ENCODE measurements at places on chromosomes 2 and 18.

GRCh38 chr2:17257189-17257909 lies 260.9 kb downstream of the RAD51AP2 start:
- DNase-seq, result no peak

- DNase-seq, result no peak
These were observed 318.1 kb downstream of the ZNF521 start for GRCh38 chr18:25033747-25034471.

- no peak for DNase-seq
These were observed 7.7 kb upstream of the POU3F3 start for GRCh38 chr2:104845946-104846785.

GRCh38 chr2:168198476-168199207 lies 48.8 kb downstream of the STK39 start:
- no peak for DNase-seq

GRCh38 chr2:19758658-19759057 lies 143.1 kb downstream of the TTC32 start:
- no peak for DNase-seq

- DNase-seq, result no peak
These were observed 2.1 kb upstream of the HAAO start for GRCh38 chr2:42794271-42795046.

- no peak for DNase-seq
These were observed 251.8 kb downstream of the LPIN1 start for GRCh38 chr2:11998218-11998617.

DNA sequence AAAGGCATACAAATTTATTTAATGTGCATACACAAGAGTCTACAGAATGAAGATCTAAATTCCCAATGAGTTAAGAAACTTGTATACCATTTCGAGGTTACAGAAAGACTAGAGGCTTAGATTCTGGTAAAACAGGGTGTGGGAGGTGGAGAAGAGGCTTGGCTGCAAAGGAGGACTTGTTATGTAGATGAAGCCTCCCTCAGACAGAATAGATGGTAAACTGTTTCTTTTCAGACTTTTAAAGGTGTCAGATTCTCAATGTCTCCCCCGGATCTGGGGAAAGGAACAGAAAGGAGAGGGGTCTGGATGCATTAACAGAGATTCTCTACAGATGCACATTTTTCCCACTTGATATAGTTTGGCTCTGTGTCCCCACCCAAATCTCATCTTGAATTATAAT lies 126.0 kb downstream of the ST6GAL2 start:
- no peak for DNase-seq

GRCh38 chr2:60100034-60100433 lies 453.4 kb downstream of the BCL11A start:
- no peak for DNase-seq

- no peak for DNase-seq
These were observed 138.9 kb upstream of the NABP1 start for GRCh38 chr2:191539068-191539467.

DNA sequence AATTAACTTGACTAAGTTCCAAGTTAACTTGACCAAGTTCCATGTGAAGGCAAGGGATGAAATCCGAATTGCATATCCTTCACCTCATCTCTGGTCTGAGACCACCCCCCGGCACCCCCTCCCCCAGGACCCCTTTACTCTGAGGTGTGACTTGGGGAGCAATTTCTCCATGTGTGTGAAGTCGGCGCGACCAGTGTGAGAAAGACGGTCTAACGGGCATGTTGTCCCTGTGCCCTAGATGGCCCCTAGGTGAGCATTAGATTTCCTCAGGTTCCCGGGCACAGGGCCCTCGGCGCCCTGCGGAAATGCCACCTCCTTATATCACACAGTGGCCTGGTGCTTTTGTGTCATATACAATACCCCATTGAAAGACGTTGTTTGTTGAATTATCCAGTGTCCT lies 137.1 kb downstream of the CTIF start:
- no peak for DNase-seq

GRCh38 chr18:49431165-49431962 lies 29.1 kb downstream of the DYM start:
- no peak for DNase-seq

DNA sequence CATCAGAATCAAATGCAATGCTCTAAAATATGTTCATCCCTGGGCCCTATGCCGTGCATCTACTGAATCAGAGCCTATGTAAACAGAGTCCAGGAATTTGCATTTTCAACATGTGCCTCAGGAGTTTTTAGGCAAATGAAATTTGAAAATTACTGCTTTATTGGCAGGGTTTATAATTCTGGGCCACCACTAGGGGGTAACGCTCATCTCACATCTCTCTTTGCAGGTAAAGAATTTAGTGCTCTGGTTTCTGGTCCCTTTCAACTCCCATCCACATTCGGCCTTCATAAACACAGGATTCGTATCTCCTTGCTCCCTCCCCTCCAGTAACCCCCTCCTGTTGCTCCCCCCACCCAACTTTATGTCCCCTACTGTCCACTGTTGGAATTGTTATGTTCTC lies 49.3 kb downstream of the LYPD6B start:
- DNase-seq, result no peak

DNA sequence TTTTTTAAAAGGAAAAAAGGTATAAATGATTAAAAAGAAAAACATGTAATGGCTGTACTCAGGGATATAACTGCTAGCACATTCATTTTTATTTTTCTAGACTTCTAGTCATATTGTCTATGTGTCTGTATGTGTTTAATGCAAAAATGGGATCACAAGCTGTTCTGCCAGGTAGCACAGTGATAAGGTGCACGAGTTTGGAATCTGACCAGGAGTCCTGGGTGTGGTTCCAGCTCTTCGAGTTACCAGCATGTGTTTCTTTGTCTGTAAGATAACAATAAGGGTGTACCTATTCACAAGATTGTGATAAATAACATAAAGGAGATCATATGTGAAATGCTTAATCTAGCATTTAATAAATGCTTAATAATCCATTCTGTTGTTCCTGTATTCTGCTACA lies 145.3 kb downstream of the PKP4 start:
- no peak for DNase-seq

- DNase-seq, result no peak
These were observed 709.2 kb upstream of the ID2 start for GRCh38 chr2:7972670-7973069.

GRCh38 chr2:68658266-68658665 lies 14.9 kb downstream of the PROKR1 start:
- DNase-seq, result no peak

DNA sequence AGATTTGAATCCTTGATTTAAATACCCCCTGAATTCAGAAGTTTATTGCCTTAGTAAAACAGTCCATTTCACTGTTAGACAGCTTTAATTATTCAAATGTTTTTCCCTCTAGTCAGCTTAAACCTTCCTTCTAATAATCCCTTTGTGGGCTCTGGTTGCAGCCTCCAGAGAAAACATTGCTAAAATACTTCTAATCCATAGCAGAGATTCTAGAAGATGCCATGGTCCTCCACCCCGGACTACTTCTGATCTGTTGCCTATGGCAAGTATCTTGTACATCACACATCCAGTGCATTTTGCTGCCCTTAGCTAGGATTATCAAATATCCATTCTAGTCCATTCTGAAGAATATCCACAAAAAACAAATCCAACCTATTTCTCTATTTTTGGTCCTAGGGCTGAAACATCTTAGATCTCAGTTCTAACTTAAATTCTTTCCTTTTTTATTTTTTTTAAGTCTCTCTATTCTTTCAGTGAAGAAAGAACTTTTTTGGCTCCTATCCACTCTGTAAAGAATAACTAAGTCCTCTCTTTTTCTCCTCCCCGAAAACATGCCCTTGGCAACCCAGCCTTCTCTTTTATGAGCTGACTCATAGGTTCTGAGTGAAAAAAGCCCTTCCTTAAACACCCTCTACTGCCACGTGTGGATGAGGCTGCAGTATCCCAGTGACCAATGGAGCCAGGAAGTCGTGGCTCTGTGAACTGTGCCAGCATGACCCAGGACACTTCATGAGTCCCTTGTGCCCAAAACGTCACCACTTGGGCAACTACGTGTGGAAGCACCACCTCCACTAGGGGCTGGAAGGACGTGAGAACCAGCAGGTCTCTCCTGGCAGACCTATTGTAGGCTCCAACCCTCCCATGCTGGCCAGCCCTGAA lies 349.8 kb downstream of the TNS1 start:
- no peak for DNase-seq

DNA sequence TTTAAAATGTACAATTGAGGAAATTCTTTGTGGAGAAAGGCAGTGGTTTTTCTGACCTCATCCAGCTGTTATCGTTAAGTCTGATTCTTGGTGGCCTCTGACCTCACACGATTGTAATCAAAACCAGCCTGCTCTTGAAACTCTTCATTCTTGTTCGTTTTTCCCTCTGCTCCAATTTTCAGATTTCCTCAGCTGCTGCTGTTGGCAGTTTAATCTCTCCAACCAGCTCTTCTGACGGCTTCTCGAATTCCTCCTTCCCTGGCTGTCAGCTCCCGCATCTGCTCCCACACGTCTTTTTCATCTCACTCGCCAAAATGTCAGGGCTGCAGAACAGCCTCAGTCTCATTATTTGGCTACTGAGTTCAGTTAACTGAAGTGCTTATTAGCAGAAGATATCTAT lies 136.1 kb downstream of the DCDC2C start:
- DNase-seq, result no peak

DNA sequence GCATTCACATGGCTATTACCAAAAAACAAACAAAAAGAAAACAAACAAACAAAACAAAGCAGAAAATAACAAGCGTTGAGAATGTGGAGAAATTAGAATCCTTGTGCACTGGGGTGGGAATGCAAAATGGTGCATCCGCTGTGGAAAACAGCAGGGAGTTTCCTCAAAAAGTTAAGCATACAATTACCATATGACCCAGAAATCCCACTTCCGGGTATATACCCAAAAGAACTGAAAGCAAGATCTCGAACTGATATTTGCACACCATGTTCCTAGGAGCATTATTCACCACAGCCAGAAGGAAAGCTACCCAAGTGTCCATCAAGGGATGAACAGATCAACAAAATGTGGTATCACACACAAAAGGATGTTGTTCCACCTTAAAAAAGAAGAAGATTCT lies 17.9 kb upstream of the TEX51 start:
- no peak for DNase-seq

- DNase-seq, result no peak
These were observed 332.4 kb downstream of the GULP1 start for GRCh38 chr2:188623995-188624643.

DNA sequence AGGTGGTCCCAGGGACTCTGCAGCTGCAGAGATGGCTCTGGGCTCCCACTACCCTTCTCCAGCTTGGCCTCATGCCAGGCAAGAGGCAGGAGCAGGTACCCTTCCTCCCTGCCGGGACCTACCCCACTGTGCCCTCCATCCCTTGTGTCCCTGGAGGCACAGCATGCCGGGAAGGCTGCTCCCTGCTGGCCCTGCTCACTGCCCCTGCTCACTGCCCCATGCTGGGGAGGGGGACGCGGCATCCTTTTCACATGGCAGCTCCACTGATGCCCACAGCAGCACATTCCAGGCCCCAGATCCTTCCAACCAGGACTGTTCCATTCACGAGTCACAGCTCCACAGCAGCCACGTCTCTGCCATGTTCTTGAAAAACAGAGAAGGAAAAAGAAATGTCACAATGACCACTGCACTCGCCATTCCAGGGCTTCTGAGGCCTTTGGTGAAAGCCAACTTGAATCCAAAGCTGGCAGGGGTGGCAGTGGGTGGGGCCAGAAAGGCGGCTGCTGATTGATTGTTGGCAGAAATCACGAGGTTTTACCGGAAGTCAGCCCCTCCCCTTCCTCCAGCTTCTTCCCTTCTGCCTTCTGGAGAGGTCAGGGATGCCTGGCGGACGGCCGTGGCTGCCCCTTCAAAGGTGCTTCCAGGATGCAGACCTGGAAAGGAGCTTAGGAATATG lies 268.0 kb downstream of the CYP26B1 start:
- DNase-seq, result no peak

- no peak for DNase-seq
These were observed 1051.3 kb upstream of the NRXN1 start for GRCh38 chr2:52083214-52083613.

DNA sequence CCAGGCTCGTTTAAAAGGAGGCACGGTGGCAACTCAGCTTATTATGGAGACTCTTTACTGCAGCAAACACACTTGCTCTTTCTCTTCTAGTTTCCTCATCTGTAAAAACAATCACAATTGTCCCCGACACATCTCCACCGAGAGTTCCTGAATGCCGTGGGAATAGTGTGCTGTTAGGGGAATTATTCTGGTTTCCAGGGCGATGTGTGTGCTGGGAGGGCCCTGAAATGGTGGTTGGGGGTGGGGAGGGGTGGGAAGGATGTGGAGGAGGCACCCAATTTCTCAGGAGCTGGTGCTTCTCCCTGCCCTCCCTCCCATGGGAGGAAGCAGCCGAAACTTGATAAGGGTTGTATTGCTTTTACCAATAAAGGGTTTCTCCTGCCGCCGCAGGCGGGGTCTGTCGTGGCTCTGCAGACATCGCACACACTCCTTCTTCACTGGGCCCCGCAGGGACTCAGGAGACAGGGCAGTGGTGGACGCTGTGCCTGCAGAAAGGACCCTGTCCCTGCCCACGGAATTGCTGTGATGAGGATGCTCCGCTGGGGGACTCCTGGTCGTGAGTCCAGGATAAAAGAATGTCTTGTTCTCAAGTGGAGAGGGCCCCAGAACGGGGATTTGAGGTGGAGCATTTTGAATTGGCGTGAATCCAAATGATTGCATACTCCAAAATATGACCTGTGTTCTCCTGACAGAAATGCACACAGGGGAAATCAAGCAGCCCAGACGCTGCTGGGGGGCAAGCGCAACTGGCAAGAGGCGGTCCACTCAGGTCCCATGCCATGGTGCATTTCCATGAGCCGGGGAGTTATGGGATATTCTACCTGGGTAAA lies 119.2 kb downstream of the ACKR3 start:
- no peak for DNase-seq

- no peak for DNase-seq
These were observed 31.4 kb downstream of the FN1 start for GRCh38 chr2:215404348-215405012.

GRCh38 chr2:19614066-19614465 lies 255.6 kb upstream of the OSR1 start:
- no peak for DNase-seq

Data from CD4-positive, alpha-beta T cell treated with Interferon gamma for 1 hour (primary cell).